ENCODE measurements at places on chromosomes 5 and 9.

GRCh38 chr9:98724810-98725530 is 16.2 kb upstream of the GABBR2 start:
- no peak for DNase-seq

DNA sequence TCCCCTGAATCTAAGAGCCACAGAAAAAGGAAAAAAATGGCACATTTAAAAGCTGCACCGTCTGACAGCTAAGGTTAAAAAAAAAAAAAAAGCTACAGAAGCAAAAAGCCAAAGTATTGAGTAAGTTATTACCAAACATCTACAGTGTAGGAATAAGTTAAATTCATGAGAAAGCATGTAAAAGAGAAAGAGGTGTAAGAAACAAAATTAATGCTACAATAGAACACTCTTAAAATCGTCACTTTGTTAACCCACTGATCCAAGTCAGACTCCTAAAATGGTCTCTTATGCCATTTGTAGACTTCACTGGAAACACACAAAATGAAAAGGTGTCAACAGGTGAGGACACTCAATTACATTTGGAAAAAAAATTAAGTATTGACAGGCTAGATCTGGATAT is 120.2 kb downstream of the SSBP2 start:
- no peak for DNase-seq

DNA sequence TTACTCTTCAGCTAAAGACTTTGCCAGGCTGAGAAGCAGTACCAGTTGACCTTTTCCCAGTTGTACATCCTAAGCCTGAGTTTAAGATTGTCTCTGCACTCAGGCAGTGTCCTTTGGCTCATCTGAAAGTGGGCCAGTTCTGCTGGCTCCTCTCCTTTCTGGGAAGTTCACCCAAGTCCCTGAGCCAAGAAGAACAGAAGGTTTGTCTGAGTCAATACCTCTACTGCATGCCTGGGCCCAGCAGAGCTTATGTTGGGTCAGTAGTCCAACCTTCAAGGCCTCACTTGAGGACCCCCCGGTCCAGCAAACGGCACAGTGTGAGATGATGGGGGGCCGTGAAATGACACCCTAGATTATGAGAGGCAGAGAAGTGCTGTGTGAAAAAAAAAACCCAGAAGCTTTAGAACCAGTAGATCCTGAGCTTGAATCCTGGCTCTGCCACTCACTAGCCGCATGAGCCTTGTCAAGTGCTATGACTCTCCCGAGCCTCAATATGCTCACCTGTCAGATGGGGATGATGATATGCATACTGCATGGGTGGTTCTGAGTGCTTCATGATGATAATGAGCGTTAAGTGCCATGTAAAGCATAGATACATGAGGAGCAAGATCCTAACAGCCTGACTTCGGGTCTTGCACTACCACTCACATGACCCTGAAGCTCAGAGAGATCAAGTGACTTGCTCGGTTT is 156.0 kb downstream of the MACROH2A1 start:
- DNase-seq = peak; percentile 14

DNA sequence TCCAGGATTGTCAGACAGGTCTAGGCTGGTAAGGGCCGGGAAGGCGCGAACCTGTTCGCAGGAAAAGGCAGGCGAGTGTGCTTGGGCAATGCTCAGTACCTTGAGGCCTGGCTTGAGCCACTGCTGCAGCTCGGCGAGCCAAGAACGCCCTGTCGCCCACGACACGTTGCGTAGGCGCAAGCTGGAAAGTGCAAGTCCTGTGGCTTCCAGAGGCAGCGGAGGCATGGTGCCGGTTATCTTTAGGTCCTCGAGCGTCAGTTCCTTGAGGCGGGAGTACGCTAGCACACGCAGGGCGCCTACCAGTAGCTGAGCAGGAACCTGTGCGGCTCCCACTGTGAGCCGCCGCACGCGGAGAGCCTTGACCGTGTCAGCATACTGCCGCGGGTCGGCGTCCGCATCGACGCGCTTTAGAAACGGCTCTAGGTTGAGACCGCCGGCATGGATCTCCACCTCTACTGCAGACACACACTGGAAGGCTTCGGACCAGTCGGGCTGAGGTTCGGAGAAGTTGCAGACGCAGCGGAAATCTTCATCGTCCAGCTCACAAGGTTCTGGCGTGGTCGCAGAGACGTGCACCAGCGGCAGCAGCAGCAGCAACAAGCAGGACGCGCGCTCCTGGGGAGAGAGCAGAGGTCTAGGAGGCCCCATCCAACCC is 482 bp downstream of the CD14 start:
- DNase-seq = peak; percentile 68

- DNase-seq = no peak
Observed at GRCh38 chr5:33143405-33144123, 297.2 kb upstream of the TARS1 start.

- no peak for DNase-seq
Observed at GRCh38 chr5:157458835-157459234, 1.2 kb upstream of the NIPAL4 start.

DNA sequence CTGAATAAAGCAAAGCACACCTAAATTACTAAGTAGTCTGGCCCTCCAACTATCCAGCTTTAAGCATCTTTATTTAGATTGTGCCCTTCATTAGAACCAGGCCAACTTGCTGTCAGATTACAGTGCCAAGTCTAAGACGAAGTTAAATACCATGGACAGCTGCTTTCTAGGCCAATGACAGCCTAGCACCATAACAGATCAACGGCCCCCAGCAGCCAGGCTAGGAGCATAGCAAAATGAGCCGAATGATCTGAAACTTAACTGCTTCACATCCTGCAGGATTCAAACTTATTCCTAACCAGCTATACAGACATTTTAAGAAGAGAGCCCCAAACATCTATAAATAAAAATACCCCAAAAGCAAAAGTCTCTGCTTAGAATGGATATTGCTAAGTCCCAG is 6.8 kb downstream of the SLC24A2 start:
- no peak for DNase-seq

DNA sequence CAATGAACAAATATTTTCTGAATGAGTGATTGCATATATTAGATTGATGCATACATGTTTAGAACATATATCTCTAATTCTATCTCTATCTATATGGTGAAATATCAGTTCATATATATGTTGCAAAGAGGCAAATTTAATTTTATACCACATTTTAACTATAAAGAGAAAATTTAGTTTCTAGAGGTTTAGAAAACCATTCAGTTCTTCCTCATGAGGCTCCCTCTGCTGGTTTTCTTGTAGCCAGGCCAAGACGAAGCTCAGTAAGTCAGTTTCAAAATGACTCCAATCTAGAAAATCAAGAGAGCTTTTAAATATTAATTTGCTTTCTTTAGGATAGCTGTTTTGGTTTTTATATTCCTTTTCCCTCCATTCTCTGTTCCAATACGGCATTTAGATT is 312.1 kb downstream of the TMEM232 start:
- DNase-seq = no peak

GRCh38 chr5:155616779-155617392 is 603.3 kb downstream of the KIF4B start:
- peak; percentile 60 for DNase-seq

GRCh38 chr9:80375477-80375876 is 803.7 kb downstream of the TLE4 start:
- DNase-seq = no peak

GRCh38 chr5:171852255-171852681 is 66.7 kb downstream of the SMIM23 start:
- no peak for DNase-seq

DNA sequence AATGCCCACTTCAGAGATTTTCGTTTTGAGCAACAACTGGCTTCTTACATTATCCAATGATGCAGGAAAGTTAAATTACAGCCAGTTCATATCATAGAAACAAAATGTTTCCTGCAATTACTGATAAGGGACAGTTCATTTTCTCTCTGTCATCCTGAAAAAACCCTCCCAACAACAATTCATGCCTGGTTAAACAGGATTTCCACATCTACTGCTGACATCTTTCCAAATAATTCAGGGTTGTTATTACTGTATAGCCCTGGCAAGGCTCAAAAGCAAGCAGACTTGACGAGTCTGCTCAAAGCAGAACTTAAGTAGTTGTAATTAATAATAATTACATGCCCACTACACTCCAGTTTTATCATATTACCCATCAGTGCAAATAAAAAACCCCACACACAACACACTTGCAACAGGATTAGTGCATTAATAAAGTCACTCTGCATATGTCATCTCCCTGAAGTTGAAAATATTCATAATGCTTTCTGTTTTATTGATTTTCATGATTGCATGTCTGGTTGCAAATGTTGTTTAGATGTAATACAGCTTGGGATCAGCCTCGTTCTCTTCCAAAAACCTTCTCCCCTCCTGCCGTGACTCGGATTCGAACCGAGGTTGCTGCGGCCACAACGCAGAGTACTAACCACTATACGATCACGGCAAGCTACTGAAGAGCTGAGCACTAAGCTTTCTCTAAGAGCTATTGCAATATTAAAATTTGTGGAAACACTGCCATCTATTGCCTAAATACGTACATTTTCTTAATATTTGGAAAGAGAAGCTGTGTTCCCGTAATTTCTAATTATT is 119.6 kb upstream of the NFIB start:
- DNase-seq = no peak

DNA sequence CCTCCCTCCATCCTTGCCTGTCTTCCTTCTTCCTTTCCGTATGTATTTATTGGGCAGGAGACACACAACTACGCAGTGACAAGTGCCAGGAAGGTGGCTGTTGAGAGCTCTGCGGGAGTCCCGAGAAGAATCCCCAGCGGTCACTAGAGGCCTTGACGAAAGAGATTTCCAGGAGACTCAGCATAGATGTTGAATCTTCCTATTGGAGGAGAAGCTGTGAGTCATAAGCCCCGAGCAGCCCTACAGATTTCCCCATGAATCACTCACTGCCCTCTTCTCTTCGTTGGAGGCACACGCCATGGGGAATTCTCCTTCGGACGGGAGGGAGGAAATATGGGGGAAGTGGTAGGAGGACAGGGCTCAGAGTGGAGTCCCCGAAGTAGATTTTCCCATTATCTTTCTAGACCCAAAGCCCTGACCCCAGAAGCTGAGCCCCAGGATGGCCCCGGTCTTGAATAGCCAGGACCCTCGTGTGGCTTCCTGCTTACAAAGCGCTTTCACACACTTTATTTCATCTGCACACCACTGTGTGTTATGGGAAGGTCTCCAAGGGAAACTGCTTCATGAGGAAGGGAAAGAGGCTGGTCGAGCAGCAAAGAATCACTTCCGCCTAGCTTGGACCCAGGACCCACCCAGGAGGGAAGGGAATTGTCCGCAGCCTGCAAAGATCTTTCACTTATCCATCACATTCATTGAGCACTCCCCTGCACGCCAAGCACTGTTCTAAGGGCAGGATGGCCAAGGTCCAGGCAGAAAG is 12.7 kb downstream of the DUSP1 start:
- DNase-seq = no peak

GRCh38 chr9:92183449-92183848 is 68.2 kb upstream of the SPTLC1 start:
- DNase-seq = no peak

DNA sequence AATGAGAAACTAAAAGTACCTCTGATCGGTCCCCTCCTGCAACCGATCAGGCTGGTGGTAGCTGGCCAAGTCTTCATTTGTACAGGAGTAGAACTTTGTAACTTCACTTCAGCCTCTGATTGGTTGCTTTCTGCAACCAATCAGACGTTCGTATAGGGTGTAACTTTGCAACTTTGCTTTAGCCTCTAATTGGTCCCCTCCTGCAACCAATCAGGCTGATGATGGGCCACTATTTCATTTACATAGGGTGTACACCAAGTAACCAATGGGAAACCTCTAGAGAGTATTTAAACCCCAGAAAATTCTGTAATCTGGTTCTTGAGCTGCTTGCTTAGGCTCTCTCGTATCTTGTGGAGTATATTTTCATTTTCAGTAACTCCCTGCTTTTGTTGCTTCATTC is 445.5 kb downstream of the MED10 start:
- no peak for DNase-seq

DNA sequence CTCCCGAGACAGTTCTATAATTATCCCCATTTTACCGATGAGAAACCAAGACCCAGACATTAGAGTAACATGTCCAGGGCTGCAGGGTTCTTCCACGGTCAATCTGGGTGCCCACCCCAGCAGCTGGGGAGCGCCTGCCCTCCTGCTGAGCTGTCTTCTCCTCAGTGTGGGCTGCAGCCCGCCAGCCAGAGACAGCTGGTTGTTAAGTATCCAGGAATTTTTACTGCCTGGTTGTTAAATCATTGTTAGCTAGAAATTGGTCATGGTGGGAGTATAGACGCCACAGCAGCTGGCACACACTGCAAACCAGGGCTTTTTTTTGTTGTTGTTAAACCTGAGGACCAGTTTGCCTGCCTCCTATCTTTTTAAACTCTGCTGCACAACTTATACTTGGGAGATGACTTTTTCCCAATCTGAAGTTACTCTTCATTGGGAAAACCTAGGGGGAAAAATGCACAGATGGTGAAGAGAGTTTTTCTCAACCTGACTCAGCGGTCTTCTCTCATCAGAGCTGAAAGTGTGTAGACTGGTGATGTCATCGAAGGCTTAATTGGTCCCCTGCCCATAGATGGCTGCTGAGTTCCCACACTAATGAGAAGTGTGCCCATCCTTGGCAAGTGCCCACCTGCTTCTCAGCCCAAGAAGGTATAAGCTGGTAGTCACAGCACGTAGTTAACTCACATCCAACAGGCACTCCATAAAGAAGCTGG is 208.6 kb downstream of the DRD1 start:
- no peak for DNase-seq

DNA sequence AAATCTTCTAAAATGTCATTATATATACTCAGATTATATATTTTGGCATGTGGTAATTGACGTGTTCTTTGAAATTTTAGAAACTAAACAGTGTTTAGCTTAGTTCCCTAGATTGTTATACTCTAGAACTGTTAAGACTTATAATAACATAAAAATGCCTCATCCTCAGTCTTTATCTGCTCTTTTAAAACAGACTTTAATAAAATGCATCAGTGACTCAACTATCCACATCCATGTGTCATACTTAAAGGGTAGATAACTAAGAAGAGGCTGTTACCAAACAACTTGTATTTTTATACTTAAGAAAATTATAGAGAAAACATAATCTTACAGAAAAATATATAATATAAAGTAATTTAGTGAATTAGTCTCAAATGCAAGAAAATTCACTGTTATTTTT is 15.2 kb downstream of the NFIL3 start:
- no peak for DNase-seq

DNA sequence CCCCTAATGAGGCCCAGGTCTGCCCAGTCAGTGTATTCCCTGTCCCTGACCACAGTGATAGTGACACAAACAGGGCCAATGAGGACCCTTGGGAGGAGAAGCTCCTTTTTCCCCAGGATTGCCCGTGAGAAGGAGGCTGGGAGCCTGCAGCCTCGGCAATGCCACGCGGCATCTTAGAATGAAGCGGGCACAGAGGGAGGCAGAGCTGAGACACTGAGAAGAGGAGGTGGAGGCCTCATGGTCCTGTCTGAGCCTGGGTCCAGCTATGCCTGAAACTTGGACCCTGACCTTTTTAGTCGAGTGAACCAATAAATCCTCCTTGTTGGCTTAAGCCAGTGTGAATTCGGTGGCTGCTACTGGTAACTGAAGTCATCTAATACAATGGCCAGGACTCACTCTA is 28.4 kb downstream of the STC2 start:
- DNase-seq = no peak

- no peak for DNase-seq
Observed at GRCh38 chr9:70888471-70888870, 232.9 kb downstream of the TRPM3 start.

GRCh38 chr5:120465436-120465961 is 1.4 kb downstream of the PRR16 start:
- no peak for DNase-seq

GRCh38 chr9:111661802-111662521 is 557 bp downstream of the GNG10 start:
- peak; percentile 62 for DNase-seq

GRCh38 chr5:169809281-169809680 is 171.0 kb downstream of the INSYN2B start:
- DNase-seq = no peak

- no peak for DNase-seq
Observed at GRCh38 chr5:169810524-169810923, 169.8 kb downstream of the INSYN2B start.
